ENCODE measurements at places on chromosomes 13 and 19. TPM values are rescaled to one million over a fixed set of nuclear protein-coding genes. Genes with fewer than 3 reads are reported as not detected.

Gene B3GNT8
- 1.2 TPM for total RNA-seq

Gene SCEL
- total RNA-seq = not detected

Gene ETFB
- 115 TPM for total RNA-seq

Gene CCDC70
- not detected for total RNA-seq
